ENCODE measurements at places on chromosomes 7 and 10.

DNA sequence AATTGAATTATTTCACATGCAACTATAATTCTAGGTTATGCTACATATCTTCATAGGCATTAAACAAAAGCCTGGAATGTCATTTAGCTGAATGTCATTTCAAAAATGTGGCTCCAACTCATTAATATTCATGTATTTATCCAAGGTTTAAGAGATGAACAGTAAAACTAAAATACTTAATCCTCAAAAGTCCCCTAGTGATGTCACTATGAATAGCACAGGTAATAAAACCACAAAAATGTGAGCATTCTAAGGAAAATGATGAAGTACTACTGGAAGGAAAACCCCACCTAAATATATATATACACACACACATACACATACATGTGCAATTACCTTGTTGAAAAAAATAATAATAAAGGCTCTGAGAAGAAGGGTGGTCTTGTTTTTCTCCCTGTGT is 154.4 kb upstream of the ASAH2 start:
- no peak for DNase-seq

- DNase-seq: no peak
These were observed 72.2 kb upstream of the PALS2 start for GRCh38 chr7:24501009-24501408.

DNA sequence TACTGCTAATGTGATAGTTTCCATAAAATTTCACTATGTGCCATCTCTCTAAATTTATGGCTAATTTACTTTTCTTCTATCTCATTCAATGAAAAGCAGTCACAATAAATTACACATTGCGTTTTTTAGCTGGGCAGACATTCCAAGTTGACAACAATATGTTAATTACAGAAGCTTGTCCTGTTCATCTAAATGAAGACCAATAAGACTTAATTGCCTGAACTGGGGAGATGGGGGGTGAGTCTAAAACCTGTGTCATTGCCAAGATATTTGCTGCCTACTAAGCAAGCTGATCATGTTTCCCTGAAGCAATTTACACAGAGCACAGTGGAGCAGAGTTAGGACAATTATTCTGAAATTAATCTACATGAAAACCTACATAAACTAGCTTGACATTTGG is 89.3 kb upstream of the ADRB1 start:
- DNase-seq: no peak

- DNase-seq: no peak
These were observed 170.5 kb downstream of the RPS24 start for GRCh38 chr10:78203915-78204818.

DNA sequence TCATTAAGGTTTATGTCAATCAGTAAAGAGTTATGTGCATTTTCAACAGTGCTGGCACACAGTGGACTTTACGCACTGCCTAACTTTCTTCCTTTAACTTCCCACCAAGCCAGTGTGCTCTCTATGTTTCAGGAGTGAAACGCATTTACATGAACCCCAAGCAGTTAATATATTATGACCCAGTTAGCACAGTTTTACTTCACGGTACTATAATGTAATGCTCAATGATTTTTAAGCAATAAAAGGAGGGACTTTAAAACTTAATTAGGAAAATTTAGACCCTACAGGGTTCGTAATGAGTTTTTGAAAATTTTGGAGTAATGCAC is 100.3 kb downstream of the C10orf90 start:
- DNase-seq: no peak

DNA sequence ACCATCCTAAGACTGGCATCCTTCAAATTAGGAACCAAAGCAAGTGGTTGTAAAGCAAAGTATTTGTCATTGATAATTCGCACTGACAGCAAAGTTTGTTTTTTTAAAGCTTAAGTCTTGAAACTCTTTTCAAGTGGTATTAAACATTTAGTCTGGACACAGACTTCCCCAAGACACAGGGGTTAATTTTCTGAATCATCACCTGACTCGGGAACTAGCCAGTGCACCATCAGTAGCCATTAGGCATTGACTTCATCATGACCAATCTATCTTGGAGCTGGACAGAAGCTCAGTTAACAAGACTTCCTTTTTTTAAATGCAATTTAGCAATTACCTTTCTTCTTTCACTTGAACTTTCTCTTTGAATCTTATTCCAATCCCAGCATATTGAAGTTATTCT is 210.6 kb downstream of the ZNF365 start:
- no peak for DNase-seq

- DNase-seq: no peak
These were observed 253.4 kb downstream of the WDR11 start for GRCh38 chr10:121104476-121105111.
